Ascending aorta (tissue), 2 donors: ENCODE measurements at places on chromosomes 1 and 21. TPM values are rescaled to one million over a fixed set of nuclear protein-coding genes. Genes with fewer than 3 reads are reported as not detected.

DNA sequence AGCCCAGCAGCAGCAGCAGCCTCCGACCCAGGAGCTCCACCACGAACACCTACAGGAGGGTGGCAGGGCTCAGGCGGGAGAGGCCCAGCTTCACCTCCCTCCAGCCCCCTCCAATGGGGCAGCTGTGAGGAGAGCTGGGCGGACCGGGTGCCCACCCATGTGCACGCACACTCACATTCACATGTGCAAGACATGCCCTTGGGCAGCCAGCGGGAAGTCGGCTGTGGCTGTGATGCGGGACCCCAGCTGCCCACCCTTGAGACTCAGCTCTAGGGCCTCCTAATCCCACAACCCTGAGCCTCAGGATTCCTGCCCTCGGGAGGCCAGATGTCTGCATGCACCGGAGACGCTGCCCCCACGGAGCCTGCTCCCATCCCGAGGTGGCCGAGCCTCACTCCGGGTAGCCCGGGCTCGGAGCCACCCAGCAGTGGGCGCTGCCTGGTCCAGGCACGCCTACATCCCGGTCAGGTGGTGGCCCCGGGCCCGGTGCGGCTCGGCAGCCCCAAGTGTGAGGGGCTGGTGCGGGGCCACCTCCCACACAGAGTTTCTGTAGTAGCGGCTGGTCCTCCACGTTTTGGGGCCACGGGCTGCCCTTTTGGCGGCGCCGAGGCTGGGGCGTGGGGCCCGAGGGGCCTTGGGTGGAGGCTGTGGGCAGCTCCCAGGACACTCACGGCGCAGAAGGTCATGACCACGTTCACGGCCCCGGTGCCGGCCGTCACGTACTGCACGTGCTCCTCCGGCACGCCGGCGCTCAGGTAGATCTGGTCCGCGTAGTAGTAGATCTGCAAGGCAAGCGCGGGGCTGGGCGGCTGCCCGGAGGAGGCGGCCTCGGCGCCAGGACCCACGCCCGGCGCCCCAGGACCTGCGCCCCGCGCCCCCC lies 12.9 kb upstream of the SLC2A7 start:
- H3K36me3 ChIP-seq, result no peaks in the 10 kb centered on the region
- no peaks in the 10 kb centered on the region for H3K27me3 ChIP-seq
- no peaks in the 10 kb centered on the region for H3K4me1 ChIP-seq
- H3K4me3 ChIP-seq, result no peak overlapping the region
- no peak for DNase-seq

GUCA2B gene
- total RNA-seq, result not detected

DNA sequence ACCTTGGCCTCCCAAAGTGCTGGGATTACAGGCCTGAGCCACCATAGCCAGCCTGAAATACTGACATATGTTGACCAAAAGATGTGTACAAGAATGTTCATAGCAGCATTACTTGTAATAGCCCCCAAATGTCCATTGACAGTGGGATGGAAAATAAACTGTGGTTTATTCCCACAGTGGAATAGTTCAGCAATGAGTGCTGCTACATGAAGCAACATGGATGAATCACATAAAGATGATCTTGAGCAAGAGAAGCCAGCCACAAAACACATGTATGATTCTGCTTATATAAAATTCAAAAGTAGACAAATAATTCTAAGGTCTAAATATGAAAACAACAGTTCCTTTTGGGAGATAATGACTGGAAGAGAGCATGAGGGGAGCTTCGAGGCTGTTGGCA lies 9.1 kb upstream of the CREG1 start:
- no peak for DNase-seq
- H3K27me3 ChIP-seq, result no peaks in the 10 kb centered on the region
- H3K4me3 ChIP-seq, result no peak overlapping the region
- no peak overlapping the region for H3K27ac ChIP-seq
- H3K4me1 ChIP-seq, result no peaks in the 10 kb centered on the region

- no peaks in the 10 kb centered on the region for H3K4me1 ChIP-seq
- no peaks in the 10 kb centered on the region for H3K27me3 ChIP-seq
Observed at GRCh38 chr1:175220853-175221556, 28.4 kb upstream of the KIAA0040 start.

- H3K36me3 ChIP-seq, result peaks cover 55% of the 10 kb centered on the region
- DNase-seq, result peak; percentile 80
- peak overlapping the region; percentile 98 for H3K27ac ChIP-seq
- peaks cover 9% of the 10 kb centered on the region for H3K4me1 ChIP-seq
- H3K4me3 ChIP-seq, result peak overlapping the region; percentile 93
Observed at GRCh38 chr1:153945131-153945794, 1.3 kb downstream of the DENND4B start.

ZFP69B gene
- total RNA-seq, result 3.8 TPM

RNF186 gene
- not detected for total RNA-seq

DNA sequence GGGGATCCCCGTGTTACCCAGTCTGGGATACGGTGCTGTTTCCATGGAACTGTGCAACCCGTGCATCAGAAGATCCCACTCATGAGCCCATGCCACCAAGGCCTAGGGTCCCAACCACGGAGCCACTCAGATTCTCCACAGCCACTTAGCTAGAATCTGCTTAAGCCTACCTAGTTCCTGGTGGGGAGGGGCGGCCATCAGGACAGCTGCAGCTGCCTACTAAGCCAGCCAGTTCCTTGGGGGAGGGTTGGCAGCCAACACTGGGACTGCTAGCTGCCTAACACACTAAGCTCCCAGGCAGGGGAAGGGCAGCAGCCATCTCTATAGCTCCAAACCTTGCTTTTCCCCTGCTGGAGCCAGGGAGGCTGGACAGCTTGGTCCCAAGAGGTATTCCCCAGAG lies 549.2 kb upstream of the BRINP3 start:
- H3K4me1 ChIP-seq, result no peaks in the 10 kb centered on the region
- H3K27me3 ChIP-seq, result no peaks in the 10 kb centered on the region
- no peak for DNase-seq
- no peak overlapping the region for H3K27ac ChIP-seq
- H3K36me3 ChIP-seq, result no peaks in the 10 kb centered on the region

IVL gene
- not detected for total RNA-seq

VWA5B1 gene
- not detected for total RNA-seq

GRCh38 chr1:175757381-175758015 lies 14.1 kb upstream of the TNR start:
- no peaks in the 10 kb centered on the region for H3K4me1 ChIP-seq
- DNase-seq, result no peak
- H3K27ac ChIP-seq, result no peak overlapping the region

- no peak overlapping the region for H3K27ac ChIP-seq
- peaks cover 10% of the 10 kb centered on the region for H3K27me3 ChIP-seq
- H3K4me1 ChIP-seq, result no peaks in the 10 kb centered on the region
- peak overlapping the region; percentile 56 for H3K4me3 ChIP-seq
- no peak for DNase-seq
Observed at GRCh38 chr1:112744009-112744578, 29.0 kb upstream of the PPM1J start.

- H3K4me3 ChIP-seq, result no peak overlapping the region
- H3K27me3 ChIP-seq, result no peaks in the 10 kb centered on the region
- H3K4me1 ChIP-seq, result no peaks in the 10 kb centered on the region
Observed at GRCh38 chr1:214946615-214947014, 135.9 kb upstream of the KCNK2 start.

DNA sequence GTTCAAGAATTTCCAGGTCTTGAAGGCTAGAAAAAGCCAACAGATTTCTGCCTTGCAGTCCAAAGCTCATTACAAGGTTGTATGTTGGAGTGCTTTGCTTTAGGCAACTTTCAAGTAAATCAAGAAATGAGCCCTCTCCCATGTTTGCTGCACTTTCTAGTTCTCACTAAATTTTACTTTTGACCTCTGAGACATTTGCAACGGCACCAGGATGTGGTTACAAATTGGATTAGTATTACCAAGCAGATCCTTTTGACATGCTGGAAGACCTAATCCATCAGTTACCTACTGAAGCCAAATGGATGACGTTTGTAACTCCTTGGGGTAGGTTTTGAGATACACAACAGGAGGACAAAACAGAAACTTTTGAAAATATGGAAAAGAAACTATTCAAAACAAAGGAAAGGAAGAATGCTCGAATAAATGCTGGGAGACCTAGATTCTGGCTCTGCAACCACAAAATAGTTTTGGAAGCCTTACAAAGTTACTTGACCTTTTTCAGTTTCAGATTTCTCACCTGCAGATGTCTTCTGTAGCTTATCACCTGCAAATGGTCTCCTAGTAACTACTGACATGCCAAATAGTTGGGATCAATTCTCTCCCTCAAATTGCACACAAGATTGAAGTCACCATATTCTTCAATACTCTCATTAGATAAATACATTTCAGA lies 251.7 kb upstream of the ADGRL2 start:
- H3K4me3 ChIP-seq, result no peak overlapping the region
- no peak overlapping the region for H3K27ac ChIP-seq
- H3K36me3 ChIP-seq, result no peaks in the 10 kb centered on the region
- no peaks in the 10 kb centered on the region for H3K27me3 ChIP-seq

RIMS3 gene
- 43.9 TPM for total RNA-seq

GRCh38 chr21:34707876-34708325 lies 39.1 kb downstream of the CLIC6 start:
- no peak overlapping the region for H3K27ac ChIP-seq
- no peaks in the 10 kb centered on the region for H3K4me1 ChIP-seq
- H3K27me3 ChIP-seq, result no peaks in the 10 kb centered on the region
- no peak for DNase-seq
- no peaks in the 10 kb centered on the region for H3K36me3 ChIP-seq

PPIAL4G gene
- not detected for total RNA-seq

DNA sequence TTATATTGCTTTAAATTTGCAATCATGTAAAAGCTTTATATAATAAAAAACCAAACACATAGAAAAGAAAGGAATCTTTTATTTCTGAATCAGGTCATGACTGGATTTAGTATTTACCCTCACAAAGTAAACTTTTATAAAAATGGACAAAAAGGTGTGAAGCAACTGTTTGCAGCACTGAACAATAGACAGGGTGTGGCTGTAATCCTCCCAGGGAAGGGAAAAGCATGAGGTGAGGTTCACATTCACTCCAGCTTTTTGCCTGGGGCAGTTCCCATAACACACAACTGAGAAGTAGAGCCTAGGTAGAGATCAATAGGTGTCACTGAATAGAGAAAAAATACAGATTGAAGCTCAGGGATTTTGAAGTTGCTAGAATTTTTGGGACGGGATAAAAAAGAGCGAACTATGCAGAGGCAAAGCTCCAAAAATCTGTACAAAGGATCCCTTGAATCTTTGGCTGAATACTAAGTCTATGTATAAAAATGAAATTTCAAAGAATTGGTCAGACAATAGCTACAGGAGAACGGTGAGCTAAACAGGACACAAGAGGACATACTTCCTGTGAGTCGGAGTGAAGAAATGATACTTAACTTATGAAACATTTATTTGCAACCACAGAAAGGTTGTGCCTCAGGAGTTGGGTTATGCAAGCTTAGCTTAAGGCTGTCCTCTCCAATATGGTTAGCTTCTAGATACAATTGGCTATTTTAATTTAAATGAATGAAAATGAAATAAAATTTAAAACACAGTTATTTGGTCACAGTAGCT lies 162.0 kb upstream of the ZP4 start:
- H3K27ac ChIP-seq, result no peak overlapping the region
- H3K36me3 ChIP-seq, result no peaks in the 10 kb centered on the region
- H3K4me3 ChIP-seq, result no peak overlapping the region
- DNase-seq, result no peak
